ENCODE measurements at places on chromosomes 13 and 19.

DNA sequence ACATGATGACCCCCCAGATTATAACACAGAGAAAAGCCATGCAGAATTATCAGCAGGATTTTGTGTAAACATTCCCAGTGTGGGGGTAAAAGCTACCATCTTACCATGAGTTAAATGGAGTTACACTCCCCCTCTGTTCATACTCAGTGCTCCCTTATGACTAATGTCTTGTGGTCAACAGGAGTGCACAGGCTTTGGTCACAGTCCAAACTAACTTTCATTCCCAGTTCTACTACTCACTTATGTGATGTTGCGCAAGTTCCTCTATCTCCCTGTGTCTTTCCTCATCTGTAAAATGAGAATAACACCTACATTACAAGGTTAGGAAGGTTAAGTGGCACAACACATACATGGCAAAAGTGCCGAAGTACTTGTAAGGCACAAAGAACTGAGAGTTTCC lies 277.9 kb downstream of the RBM26 start:
- no peak for DNase-seq

DNA sequence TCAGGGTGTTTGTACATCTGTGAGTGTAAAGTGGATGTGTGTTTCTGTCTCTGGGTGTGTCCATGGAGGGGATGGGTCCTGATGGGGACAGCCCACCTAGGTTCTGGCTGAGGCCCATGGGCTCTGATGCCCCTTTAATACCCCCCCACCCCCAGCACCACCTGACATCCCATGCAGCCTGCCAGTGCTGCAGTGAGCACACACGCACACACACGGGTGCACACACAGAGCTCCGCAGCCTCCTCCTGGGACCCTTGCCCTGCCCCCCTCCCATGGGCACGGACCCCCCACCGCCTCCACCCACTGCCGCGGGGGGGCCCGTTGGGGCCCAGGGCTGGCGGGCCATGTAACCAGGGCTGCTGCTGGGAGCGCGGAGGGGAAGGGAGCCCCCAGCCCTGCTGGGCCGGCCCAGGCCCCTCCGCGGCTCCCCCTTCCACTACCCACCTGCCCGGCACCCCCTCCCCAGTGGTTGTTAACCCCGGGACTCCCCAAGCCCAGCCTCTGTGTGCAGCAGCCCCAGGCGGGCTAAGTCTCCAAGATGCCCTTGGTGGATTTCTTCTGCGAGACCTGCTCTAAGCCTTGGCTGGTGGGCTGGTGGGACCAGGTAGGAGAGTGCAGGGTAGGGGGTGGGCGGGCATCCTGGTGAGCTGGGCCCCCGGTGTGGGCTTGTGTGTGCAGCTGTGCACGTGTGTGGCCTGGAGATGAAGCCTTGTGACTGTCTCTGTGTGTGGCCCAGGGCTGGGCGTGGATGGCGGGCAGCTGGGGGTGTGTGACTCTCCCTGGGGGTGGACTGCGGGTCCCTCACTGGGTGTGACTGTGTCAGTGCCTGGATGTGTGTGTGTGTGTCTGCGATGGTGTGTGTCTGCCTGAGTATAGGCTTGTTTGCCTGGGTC lies 32.6 kb downstream of the PDE4A start:
- no peak for DNase-seq

- DNase-seq = no peak
These were observed 56.5 kb downstream of the HSPH1 start for GRCh38 chr13:31105020-31105795.

DNA sequence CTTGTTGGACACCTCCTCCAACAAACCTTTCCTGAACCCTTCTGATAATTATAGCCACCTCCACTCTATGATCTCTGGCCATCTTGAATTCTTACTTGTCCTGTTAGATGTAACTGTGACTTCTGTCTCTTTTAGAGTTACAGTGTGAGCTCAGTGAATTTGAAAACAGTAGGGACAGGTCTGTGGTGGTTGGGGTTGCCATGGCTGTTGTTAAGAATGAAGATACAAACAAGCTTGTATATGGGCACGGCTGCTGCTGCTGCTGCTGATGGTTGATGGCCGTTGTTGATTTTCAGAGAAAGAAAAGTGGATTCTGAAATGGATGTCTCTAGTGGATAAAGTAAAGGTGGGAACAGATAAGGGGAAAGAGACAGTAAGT lies 101.5 kb downstream of the STARD13 start:
- DNase-seq = no peak

GRCh38 chr13:65656740-65657329 lies 1573.3 kb downstream of the PCDH9 start:
- DNase-seq = no peak

DNA sequence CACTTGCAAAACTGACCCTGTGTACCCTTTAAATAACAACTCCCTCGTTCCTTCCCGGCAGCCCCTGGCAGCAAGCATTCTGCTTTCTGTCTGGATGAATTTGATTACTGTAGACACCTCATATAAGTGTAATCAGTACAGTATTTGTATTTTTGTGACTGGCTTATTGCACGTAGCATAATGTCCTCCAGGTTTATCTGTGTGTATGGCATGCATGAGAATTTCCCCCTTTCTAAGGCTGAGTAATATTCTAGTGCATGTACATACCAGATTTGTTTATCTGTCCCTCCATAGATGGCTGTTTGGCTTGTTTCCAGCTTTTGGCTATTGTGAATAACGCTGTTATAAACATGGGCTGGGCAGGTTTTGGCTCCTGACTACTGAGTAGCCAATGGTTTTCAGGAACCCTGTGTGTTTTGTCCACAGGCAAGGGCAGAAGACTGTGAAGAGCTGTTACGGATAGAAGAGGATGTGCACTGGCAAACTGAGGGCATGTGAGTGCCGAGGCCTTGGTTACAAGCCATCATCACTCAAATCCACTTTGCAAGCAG lies 98.0 kb downstream of the ESD start:
- DNase-seq = no peak

DNA sequence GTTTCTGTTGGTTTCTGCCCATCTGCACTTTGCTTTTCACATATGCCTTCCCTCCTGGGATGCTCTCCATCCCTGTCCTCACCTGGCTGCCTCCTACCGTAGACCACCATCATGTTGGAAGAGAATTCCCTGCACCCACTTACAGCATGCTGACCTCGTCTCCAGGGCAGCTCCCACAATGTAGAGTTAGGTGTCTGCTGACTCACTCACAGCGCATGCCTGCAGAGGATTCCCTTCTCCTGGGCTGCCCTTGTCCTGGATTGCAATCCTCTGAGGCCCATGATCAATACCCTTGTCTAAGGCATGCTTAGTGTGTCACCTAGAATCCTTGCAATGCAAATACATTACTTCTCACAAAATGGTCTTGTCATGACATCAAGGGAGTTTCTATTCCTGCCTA lies 43.6 kb downstream of the STOML3 start:
- no peak for DNase-seq

- DNase-seq = no peak
These were observed 170.0 kb downstream of the COL4A1 start for GRCh38 chr13:110136660-110137585.

GRCh38 chr13:108987944-108988343 lies 358.5 kb downstream of the MYO16 start:
- DNase-seq = no peak

- DNase-seq = peak; percentile 74
These were observed 51.3 kb downstream of the CELF5 start for GRCh38 chr19:3275583-3276340.

- DNase-seq = no peak
These were observed 114.7 kb upstream of the MCF2L start for GRCh38 chr13:112854321-112854720.

GRCh38 chr13:73323615-73324014 lies 264.8 kb downstream of the KLF5 start:
- no peak for DNase-seq

DNA sequence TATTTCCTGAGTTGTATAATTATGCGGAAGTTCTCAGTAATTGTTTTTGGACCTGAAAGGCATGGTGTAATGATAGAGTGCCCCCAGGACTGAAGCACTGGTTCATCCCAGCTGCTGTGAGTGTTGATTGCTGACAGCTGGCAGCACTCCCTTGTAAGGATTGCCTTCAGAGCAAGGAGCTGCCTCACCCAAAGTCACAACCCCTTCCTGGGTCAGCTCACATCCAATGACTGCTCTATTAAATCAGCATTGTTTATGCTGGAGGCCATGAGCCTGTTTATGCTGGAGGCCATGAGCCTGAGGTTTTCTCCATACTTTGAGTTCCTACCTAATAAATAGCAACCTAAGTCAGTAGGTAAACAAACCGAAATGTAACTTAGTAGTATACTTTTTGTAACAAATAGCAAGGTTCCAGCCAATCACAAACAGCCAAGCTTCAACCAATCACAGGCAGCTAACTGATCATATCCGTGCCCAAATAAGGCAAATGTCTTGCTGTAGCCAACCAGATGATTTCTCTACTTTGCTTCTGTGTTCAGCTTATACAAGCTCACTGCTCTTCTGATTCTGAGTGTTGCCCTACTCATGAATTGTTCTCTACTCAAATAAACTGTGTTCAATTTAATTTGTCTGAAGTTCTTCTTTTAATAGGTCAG lies 11.7 kb upstream of the SPACA6 start:
- DNase-seq = no peak

DNA sequence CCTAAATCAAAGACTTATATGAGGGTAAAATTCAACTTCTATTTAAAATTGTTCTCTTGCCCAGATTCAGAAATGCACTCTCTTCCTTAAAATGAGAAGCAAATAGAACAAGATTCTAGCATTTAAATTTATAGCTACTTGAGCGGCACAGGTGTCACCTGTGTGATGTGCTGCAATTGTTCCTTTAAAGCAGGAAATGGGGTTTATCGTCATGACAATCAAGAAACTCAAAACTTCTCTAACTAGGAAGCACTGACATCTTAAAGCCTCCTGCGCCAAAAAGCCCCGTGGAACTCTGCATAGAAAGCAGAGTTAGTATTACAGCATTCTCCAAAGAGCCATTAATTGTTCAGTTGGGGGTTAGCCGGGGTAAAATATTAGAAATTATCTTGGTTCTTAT lies 2.6 kb upstream of the OXGR1 start:
- no peak for DNase-seq

GRCh38 chr13:31213651-31214289 lies 14.0 kb downstream of the B3GLCT start:
- DNase-seq = no peak

GRCh38 chr19:48480183-48480557 lies 11.0 kb downstream of the CYTH2 start:
- DNase-seq = no peak

- DNase-seq = no peak
These were observed 3.4 kb downstream of the TMEM59L start for GRCh38 chr19:18616023-18616422.

DNA sequence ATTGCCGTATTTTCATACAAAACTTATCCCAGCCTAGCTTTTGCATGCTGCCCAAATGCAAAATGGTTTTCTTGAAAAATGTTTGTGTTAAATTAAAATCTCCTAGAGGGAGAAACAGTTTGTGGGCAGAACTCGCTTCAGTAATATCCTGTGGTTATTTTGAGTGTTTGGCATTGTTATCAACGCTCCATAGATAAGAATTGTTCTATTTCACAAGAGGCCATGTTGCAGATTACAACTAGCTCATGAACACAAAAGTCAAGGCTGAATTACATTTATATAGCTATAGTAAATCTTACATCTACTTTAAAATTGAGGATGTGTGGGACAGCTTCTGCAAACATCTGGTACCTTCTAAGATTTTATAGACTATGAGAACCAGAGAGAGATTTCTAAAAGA lies 447.9 kb downstream of the DCT start:
- DNase-seq = no peak

DNA sequence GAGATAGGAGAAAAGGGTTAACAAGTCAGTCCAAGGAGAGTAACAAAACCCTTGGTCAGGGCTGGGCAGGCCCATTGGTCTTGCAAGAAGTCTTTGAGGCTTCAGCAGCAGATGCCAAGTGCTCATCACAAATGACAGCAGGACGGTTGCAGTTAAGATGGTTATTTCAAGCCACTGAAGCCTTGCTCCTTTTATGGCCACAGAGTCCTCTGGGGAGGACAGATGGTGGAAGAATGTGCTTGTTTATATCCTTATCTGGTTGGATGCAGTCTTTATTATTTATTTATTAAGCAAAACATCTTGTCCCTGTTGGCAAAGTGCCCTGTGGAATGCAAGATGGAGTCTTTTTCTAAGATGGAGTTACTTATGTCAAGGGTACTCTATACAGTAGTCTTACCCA lies 19.2 kb upstream of the ZNF331 start:
- DNase-seq = no peak

DNA sequence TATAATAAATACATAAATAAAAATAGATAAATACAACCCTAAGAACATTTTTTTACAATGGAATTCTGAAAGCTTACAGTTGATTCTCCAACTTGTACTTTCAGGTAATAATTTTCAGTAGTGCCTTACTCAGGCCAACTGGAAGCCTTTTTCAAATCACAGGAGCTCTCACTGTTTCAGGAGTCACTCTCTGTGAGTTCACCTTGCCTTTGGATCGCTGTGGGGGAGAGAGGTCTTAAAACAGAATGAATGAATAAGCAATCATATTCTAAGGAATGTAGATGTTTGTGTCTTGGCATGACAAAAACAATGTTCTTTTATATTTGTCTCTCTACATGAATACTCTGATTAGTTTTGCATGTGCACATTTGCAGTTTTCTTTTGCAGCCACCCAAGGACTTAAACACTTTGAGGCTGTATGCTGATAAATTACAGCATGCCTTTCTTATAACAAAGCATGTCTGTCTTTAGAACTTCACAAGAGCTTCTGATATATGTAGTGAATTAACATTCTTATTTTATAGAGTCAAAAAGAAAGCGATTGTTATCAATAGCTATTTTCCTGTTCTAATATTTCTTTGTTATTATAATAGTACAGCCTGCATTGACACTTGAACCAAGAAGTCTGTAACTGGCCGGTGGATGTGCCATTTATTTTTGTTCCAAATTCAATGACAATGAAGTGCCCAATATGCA lies 1111.5 kb upstream of the ATXN8OS start:
- DNase-seq = no peak

GRCh38 chr13:106336668-106337067 lies 198.8 kb downstream of the EFNB2 start:
- no peak for DNase-seq

DNA sequence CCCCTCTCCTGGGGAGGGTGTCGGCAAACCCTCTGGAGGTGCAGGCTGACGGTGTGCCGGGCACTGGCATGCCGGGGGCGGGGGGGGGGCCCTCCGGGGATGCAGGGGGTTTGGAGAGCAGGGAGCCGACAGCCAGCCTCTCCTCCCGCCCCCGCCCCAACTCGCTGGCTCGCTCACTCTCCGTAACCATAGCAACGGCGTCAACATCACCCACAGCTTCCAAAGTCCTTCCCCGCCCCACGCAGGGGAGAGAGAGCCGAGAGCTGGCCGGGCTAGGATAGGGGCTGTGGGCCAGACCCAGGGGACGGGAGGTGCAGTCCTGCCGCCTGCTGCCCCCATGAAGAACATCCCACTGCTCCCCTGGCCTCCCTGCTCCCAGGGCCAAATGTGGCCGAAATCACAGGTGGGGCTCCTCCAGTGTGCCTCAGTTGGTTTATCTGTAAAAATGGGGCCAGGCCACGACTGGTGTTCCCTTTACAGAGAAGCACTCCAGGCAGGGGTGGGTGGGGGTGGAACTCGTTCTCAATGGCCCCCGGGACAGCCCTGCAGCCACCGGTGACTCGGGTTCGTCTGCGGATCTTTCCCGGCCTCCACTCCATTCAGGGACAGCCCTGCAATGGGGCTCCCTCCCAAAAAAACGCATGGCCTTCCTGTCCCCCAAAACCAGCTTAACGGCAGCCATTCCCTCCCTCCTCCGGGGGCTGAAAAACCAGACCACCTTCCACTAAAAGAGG lies 3.2 kb downstream of the KLF16 start:
- no peak for DNase-seq
